ENCODE measurements at places on chromosomes 12 and 14. TPM values are rescaled to one million over a fixed set of nuclear protein-coding genes. Genes with fewer than 3 reads are reported as not detected.

The TAS2R7 gene
- total RNA-seq = not detected

The GLI1 gene
- total RNA-seq = not detected

The SLC6A12 gene
- total RNA-seq = not detected

The LRP6 gene
- 22.7 TPM for total RNA-seq

The PRB2 gene
- total RNA-seq = not detected

The GRIP1 gene
- total RNA-seq = not detected

The LPAR5 gene
- total RNA-seq = not detected

The MARK3 gene
- total RNA-seq = 50.5 TPM

The HOXC5 gene
- not detected for total RNA-seq

The CCDC175 gene
- total RNA-seq = not detected

The DPPA3 gene
- not detected for total RNA-seq

The NAV3 gene
- 29.2 TPM for total RNA-seq

The ZFHX2 gene
- not detected for total RNA-seq

The ABCC9 gene
- 0.16 TPM for total RNA-seq

The MARCHF9 gene
- total RNA-seq = 2.9 TPM

The KCNC2 gene
- total RNA-seq = not detected

The RTL1 gene
- total RNA-seq = not detected

The CNTN1 gene
- total RNA-seq = not detected

The TAS2R9 gene
- total RNA-seq = not detected

The CLEC4D gene
- not detected for total RNA-seq

The SLC2A14 gene
- 0.36 TPM for total RNA-seq

The CELA1 gene
- total RNA-seq = not detected

The AQP6 gene
- not detected for total RNA-seq

The FGF23 gene
- not detected for total RNA-seq

The SLCO1B1 gene
- not detected for total RNA-seq

The GPR65 gene
- 0.32 TPM for total RNA-seq

The FAM181A gene
- not detected for total RNA-seq

The POTEM gene
- not detected for total RNA-seq

The PRH2 gene
- not detected for total RNA-seq
